Activated CD8-positive, alpha-beta T cell treated with anti-CD3 and anti-CD28 coated beads, Interleukin-2, amount 10 ng/mL, durations not matched to agents 7 days and 5 days (primary cell): ENCODE measurements at places on chromosomes 6 and 20. TPM values are rescaled to one million over a fixed set of nuclear protein-coding genes. Genes with fewer than 3 reads are reported as not detected.

Gene SPATA25
- total RNA-seq, result 0.76 TPM

Gene MAS1
- total RNA-seq, result not detected

Gene IL20RA
- not detected for total RNA-seq

DNA sequence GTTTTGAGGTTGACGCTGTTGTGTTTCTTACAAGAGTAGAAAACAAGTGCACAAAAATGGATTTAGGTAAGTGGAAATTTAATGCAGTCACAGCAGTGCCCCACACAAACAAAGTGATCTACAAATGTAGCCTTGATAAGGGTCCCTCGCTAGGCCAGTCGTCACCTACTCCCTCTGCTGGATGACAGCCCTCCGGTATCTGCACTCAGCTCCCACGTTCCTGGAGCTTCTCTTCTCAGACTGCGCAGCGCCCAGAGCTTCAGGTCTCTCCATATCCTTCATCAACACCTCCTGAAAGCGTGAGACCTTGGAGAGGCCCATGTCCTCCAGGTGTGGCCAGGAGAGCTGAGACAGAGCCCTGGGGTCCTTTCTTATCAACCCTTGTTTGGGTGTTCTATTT, 58.3 kb upstream of the MAP3K4 start:
- DNase-seq, result no peak
